Dermis lymphatic vessel endothelial cell (primary cell): ENCODE measurements at places on chromosomes 5 and 9. TPM values are rescaled to one million over a fixed set of nuclear protein-coding genes. Genes with fewer than 3 reads are reported as not detected.

Gene DMRT3
- total RNA-seq: not detected in 2 replicates

Gene TUSC1
- total RNA-seq: 10.3 and 10.5 TPM in 2 replicates

Gene GDA
- total RNA-seq: 0.11 TPM in 1 of 2 replicates, not detected in the other

Gene CYLC2
- not detected in 2 replicates for total RNA-seq

Gene OR1J2
- total RNA-seq: not detected in 2 replicates

Gene TMEM252
- total RNA-seq: 0.11 TPM in 1 of 2 replicates, not detected in the other

Gene GBGT1
- 16.5 and 32.2 TPM in 2 replicates for total RNA-seq

Gene KIF27
- 2.6 and 5.9 TPM in 2 replicates for total RNA-seq

Gene MYOZ3
- 0.33 and 0.34 TPM in 2 replicates for total RNA-seq

Gene MSX2
- 0.09 TPM in 1 of 2 replicates, not detected in the other for total RNA-seq

Gene OSMR
- 6.9 and 10.8 TPM in 2 replicates for total RNA-seq

Gene SPRY4
- 6.1 and 7.0 TPM in 2 replicates for total RNA-seq

Gene SPINK7
- total RNA-seq: not detected in 2 replicates

Gene CDKN2B
- total RNA-seq: 5.7 and 10.3 TPM in 2 replicates

Gene NEUROG1
- not detected in 2 replicates for total RNA-seq

Gene CCDC192
- total RNA-seq: not detected in 2 replicates
